Esophagus squamous epithelium (tissue), 5 donors: ENCODE measurements at places on chromosomes 7 and 10.

DNA sequence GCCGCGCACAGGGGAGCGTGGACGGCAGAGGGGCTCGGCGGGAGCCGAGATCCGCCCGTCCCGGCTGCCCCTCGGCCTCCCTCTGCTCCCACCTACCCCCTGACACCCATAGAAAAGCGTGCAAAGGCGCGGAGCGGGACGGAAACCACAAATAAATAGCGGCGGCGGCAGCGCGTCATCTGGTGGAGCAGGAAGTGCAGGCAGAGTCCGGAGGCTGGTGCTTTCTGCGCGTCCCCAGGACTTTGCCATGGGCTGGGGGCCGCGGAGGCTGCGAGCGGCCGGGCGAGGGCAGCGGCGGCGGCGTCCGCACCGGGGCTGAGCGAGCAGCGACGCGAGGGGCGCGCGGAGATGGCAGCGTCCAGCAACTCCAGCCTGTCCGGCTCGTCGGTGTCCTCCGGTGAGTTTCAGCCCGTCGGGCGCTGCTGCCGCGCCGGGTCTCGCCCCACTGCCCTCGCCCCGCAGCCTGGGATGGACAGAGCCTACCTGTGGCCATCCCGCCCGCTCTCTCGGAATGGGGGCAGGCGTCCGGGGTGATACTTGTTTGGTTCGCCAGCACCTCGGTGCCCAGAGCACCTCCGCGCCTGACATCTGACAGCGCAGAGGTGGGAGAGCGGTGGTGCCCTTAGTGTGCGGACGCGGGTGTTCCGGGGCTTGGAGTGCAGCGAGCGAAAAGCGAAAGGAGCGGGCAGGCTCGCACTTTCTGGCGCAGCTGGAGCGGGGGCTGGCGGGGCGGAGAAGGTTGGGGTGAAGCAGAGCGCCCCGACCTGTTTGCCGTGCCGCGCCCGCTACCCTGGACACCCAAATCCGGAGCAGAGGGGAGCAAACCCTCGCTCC, at the start of gene CHN2:
Gene CHN2, plus strand, starts transcription at position 182 of the 834 bp plus-strand sequence.
- no peak for DNase-seq

DNA sequence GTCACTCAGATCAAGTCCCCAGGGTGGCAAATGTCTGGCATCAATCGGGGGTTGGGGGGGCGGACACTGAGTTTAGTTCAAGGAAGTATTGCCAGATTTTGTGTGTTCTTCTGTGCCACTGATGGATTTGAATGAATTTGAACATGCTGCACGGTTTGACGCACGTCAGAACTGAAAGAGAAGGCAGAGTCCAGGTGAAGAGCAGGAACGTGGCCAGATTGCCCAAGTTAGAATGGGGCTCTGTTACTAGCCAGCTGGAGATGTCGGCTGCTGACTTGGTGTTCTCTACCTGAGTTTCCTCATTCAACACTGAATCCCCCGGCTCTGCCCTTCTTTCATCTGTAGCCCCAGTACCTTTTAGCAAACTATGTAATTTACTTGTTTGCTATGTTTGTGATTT, 180.2 kb downstream of the PRKCQ start:
- no peak for DNase-seq

- no peak for DNase-seq
Measured at GRCh38 chr7:12207046-12207445, 4.0 kb upstream of the TMEM106B start.

- DNase-seq = no peak
Measured at GRCh38 chr10:84519235-84519634, 190.8 kb downstream of the CCSER2 start.
